ENCODE measurements at places on chromosomes 11 and 22.

GRCh38 chr11:85902353-85902752, 47.2 kb downstream of the CCDC83 start:
- no peak for DNase-seq

DNA sequence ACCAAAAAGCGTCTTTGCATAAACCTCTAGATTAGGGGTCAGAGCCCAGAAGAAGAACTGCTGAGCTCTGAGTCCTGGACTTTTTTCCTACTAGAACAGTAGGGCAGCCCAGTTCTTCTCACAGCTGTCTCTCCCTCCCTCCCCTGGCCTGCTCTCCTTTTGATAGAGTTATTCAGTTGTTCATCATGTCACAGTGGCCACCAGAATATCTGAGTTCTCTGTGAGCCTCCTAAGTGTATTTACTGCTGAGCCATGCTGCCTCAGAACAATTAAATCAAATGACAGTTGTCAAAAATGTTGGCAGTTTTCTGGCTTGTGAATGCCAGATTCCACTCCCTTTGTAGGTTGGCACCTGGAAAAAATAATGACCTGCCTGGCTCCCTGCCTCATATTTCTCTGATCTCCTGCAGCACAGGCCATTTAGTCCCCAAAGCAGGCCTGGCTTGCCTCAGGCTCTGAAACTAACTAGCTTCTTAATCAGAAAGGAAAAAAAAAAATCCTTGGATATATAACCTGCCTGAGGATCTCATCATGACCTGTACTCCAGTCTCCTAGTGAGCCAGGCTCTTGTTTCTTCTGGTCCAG, 377.4 kb upstream of the LARGE1 start:
- DNase-seq, result no peak

- DNase-seq, result no peak
Measured at GRCh38 chr11:134409552-134410429, 2.3 kb downstream of the B3GAT1 start.

DNA sequence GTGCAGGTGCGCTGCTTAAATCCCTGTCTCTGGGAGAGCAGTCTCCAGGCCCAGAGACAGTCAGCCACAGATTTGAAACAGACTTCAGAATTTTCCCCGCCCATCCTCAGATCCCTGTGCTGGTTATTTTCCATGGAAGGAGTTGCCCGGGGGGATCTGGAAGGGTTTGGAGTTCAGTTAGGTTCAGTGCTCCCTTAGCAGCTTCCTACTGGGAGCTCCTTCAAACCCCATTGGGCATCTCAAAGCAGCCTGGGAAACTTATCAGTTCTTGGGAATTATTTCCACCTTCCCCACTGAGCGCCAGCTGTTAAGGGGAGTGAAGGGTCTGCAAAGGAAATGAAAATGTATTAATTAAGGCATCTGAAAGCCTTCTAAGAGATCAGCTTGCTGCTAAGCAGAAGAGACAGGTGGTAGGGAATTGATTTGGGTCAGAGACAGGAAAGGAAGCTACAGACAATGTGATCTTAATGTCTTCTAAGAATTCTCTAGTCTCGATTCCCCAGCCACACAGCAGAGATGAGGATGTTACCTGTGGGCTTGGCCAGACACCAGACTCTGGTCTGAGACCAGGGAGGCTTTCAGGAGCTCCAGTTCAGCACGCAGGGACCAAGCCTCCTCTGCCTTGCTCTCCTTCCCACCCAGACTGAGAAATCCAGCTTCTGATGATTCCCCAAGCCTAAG, 106.2 kb upstream of the TBCEL start:
- DNase-seq, result no peak

DNA sequence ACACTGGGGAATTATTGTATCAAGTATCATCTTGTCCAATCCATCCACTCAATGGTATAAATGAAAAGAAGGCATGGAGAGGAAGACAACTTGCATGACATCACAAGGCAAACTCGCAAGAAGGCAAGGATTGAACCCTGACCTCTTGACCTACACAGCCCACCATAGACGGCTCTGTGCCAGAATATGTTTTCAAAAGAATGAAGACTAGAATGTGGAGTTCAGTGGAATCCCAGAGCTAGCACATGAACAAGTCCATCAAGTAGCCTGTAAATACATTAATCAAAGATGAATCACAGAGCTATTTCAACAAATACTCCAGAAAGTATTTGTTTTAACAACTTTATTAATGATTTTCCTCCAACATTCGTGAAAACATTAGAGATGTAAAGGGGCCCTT, 189.7 kb downstream of the GUCY1A2 start:
- DNase-seq, result no peak

All from stimulated activated CD8-positive, alpha-beta memory T cell treated with anti-CD3 and anti-CD28 coated beads, Interleukin-4, amount 100 ng/mL, for 1 hour (primary cell).